ENCODE measurements at places on chromosomes 7 and 10.

DNA sequence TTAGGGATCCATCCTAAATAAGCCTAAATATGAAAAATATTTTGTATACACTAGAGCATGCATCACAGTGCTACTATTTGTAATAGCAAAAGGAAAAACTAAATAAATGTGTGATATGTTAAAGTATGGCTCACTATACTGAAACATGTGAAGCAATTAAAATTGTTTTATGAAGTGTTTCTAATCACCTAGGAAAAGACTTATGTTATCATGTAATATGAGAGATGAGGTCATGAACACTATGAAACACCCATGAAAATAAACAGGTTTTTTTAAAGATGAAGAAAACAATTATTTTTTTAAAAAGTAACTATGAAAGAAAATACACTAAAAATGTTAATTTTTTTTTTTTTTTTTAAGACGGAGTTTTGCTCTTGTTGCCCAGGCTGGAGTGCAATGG is 16.8 kb upstream of the ARHGAP12 start:
- no peak for DNase-seq

- DNase-seq: no peak
Measured at GRCh38 chr10:101042118-101042517, 11.1 kb downstream of the SFXN3 start.

DNA sequence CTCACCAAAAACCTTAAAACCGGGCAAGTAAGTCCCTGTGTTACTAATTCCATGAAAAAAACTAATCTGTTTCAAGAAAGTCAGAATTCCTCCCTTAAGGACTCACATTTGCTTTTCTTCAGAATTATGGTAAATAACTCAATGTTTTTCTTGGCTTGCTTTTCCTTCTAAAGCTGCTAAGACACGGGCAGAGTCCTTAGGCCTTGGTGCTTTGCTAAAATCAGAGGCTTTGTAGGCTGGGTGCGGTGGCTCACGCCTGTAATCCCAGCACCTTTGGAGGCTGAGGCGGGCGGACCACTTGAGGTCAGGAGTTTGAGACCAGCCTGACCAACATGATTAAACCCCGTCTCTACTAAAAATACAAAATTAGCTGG is 32.0 kb downstream of the GNA12 start:
- no peak for DNase-seq

DNA sequence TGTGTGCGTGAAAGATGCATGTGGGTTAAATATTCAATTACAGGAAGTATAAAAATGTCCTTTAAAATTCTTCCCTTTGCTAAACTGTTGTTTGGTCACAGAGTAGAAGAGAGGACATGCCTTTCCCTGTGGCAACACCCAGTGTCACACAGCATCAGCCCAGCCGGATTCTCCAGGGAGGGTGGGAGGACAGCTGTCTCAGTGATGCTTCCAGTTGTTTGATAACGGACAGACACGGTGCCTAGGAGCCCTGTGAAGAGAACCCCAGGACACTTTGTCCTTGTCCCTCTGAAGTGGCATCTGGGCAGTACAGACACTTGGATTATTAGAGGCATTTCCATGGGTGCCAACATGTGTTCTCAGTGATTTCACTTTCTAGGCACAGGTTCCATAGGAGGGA is 306.6 kb upstream of the LRGUK start:
- no peak for DNase-seq

DNA sequence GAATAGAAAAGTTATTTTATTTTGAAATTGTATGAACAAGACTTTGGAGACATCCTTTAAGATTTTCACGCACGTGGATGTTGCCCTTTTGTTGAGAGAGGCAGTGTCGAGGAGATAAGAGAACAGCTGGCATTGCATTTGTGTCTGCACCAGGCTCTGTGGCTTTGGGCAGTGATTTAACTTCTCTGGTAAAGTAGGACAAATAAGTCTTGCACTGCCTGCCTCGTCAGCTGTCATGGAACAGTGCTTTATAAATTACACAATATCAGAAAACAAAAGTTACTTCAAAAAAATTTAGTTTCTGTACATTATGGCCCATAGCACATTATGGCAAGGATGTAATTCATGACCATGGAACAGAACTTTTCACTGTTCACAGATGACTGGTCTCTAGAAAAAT is 20.1 kb downstream of the SNX10 start:
- no peak for DNase-seq

DNA sequence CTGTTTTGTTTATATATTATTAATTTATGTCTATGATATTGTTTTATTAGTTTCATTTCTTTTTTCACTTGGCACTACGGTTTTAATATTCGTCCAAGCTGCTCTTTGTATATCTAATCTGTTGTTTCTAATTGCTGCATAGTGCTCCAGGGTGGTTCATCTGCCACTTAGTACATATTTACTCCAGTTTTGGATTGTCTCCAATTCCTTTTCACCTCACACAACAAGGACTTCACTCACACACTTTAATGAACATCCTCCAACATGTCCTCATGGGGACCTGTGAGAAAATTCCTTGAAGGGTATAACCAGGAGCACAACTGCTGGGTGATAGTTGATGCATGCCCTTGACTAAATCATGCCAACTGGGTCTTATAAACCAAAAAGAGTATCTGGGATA is 14.1 kb upstream of the NOC3L start:
- no peak for DNase-seq

Measured in ecto neural progenitor cell (in vitro differentiated cells).